ENCODE measurements at places on chromosomes 3 and 15.
A peak's percentile ranks its signal among the peaks of the same experiment; 100 is the strongest.

DNA sequence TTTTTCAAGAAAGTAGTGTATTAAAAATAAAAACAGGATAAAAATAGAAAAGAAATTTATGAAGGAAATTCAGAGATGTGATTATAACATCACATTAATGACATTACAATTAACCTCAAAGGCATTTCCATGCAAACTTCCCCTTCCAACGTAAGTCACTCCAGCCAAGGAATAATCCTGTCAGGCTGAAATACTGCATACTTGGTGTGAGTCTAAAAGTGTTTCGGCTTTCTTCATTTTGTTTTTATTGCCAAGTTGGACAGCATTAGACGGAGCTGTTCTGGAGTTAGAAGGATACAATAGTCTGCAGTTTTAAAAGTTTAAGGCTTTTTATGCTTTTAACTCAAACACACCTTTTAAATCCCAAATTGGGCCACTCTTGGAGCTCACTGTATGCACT lies 435.0 kb downstream of the MECOM start:
- DNase-seq: no peak

DNA sequence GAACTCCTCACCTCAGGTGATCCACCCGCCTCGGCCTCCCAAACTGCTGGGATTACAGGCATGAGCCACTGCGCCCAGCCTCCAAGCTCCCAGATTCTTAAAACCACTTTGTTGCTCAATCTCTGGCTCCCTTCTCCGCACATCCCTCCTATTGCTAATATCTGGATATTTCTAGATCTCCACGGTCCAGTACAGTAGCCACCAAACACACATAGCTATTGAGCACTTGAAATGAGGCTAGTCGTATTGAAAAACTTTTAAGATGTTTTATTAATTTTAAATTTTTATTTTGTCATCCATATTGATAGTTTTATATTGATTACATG lies 44.3 kb downstream of the SLC28A1 start:
- no peak for DNase-seq

DNA sequence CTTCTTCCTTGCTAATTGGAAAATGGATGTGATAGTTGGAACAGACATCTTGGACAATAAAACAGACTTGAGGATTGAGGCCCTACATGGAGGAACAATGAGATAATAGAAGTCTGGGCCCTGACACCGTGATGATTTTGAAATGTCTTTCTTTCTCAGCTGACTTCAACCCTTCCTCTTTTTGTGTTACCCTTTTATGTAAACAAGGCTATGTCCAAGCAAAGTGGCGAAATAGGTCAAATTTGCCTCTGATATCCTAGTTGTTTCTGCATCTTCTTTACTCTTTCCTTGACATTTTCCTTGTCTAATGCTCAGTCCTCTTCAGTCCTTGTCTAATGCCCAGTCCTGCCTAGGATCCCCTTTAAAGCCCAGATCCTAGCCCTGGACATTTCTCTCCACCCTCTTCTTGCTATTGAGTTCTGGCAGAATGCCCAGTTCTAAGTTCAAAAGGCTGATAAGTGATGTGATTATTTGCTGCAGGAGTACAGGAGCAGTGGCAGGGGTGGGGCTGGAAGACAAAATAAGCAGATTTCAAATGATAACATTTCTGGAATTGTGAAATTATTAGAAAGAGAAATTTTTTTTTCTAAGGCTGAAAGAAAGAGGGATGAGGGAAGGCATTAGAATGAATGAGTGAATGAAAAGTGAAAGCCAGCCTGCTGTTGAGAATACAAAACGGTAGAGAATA lies 6.5 kb upstream of the VPS8 start:
- DNase-seq: no peak

GRCh38 chr15:89083246-89083645 lies 5.0 kb upstream of the ABHD2 start:
- no peak for DNase-seq

- no peak for DNase-seq
Observed at GRCh38 chr3:167102071-167102470, 278.0 kb downstream of the ZBBX start.

DNA sequence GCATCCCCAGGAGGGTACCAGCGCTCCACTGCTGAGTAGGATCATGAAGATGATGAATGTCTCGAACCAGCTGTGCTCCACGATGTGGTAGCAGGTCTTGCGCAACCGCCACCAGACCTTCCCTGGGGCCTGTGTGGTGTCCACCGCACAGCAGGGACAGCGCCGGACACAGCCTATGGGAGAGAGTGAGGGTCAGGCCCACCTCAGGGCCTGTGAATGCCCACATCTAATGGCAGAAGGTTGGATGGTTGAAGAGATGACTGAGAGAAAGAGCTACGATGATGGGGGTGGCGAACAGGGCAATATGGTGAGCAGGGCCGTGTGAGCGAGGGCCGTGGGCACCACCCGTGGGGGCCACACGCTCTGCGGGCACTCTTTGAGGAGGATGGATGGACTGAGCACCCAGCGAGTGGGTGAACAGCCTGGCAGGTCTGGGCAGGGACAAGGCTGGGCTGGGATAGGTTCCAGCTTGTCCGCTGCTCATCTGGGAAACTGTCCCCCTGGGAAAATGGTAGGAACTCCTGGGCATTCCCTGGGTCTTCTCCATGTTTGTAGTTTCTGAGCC lies 74.1 kb downstream of the SCN5A start:
- DNase-seq: no peak

DNA sequence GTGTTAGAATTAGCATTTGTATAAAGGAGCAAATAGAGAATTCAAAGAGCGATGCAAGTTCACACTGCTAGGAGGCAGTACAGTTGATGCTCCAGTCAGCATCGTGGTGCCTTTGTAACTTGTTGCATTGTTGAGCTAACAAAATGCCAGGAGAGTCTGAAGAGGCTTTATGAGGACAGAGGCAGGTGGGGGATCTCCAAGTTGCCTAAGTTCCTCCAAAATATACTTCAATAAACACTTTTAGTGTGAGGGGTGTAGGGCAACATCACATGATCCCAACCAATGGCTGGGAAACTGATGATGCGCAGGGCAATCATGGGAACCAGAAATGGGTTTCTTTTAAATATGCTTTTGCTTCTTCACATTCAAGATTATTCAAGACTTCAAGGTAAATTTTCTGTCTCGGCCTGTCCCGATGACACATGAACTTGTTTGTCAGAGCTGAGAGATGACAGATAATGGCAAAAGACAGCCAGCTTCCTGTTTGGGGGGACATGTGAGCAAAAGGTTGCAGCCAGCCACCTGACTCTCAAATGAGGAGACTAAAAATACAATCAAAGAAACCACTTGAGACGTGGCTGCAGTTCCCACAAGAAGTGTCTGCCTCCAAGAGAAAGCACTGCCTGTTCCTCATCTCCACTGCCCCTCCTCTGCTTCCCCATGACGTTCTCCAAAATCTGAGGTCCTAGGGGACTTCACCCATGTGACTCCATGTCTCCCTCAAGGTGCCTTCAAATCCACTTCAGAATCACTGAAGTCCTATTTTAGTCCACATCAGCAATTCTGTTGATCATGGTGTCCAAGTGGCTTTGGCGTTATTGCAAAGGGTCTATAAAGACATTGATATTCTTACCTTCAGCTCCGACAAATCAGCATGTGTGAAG lies 39.3 kb downstream of the KLHL6 start:
- DNase-seq: peak; percentile 47

DNA sequence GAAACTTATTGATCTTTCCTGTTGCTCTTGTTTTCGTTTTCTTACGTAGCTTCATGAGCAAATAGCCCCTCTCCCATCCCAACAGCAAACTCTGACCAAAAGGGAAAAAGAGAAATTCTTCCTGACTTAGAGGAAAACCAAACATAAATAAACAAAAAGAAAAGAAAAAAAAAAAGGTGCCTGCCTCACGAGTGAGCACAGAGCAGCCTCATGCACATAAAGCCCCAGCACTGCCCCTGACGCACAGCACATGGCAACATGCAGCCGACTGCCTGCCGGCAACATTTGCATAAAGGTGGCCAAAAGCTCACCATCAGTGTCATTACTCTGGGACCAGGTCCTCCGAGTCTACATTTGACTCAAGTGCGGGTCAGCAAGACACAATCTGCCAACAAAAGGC lies 6.4 kb downstream of the POC1A start:
- no peak for DNase-seq

- DNase-seq: no peak
Observed at GRCh38 chr3:37504583-37505357, 330.4 kb upstream of the LRRFIP2 start.

DNA sequence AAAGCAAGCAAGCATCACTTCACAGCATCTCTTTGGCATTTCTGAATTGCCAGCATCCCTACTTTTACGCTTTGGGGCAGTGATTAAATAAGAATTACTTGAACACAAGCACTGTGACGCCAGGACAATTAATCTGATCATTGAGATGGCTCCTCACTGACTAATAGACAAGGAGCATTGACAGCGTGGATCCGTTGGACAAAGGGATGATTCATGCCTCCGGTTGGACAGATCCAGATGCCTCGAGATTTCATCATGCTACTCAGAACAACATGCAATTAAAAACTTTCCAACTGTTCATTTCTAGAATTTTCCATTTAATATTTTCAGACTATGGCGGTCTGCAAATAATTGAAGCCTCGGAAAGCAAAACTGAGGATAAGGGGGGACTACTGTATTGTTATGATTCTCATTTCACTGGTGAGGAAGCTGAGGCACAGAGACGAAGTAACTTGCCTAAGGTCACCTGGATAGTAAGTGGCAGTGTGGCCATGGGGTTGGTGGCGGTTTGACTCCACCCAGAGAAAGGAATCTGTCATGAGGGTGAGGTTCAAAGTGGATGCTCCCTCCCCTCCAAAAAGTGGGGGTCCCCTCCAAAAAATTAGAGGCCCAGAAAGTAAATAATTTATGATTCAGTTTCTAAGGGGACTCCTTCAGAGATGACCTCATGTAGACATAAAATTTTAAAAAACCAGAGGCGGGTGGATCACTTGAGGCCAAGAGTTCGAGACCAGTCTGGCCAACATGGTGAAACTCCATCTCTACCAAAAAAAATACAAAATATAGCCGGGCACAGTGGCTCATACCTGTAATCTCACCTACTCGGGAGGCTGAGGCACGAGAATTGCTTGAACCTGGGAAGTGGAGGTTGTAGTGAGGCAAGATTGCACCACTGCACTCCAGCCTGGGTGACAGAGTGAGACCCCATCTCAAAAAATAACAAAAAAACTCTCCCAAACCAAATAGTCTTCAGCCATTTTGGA lies 12.3 kb upstream of the PGPEP1L start:
- DNase-seq: no peak

DNA sequence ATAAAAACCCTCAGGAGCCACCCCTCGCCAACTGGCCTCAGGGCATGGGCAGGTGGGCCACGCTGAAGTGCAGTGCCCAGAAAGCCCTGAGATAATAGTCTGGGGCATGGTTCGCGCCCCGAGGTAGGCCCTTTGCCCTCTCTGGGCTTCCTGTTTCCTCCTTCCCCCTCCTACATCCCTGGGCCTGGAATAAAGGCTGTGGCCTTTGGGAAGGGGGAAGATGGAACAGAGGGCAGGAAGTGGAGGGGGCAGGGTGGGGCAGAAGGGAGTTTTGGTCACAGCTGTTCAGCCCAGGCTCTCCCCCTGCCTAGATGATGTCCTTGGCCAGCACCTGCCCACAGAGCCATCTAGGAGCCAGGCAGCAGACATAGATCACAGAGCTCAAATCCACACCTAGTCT lies 11.3 kb downstream of the CSRNP1 start:
- no peak for DNase-seq

- DNase-seq: no peak
Observed at GRCh38 chr15:47265686-47266085, 451.6 kb upstream of the SEMA6D start.

DNA sequence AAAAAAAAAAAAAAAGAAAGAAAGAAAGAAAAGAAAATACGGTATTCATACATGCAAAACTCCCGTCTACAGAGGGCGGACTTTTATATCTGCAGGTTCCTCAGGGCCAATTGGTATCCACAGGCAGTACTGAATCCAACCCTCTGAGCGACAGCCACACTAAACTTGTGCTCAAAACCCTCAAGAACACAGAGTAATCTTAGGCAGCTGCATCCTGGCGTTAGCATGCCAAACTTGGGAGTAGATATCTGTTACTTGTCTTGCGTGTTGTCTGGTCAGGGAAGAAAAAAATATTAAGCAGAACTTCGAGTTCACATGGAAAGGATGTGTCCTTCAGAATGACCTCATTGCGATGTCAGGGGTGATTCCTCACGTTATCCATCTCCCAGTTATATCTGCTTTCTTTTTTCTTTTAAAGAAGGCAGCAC lies 12.8 kb downstream of the SNAP23 start:
- no peak for DNase-seq

DNA sequence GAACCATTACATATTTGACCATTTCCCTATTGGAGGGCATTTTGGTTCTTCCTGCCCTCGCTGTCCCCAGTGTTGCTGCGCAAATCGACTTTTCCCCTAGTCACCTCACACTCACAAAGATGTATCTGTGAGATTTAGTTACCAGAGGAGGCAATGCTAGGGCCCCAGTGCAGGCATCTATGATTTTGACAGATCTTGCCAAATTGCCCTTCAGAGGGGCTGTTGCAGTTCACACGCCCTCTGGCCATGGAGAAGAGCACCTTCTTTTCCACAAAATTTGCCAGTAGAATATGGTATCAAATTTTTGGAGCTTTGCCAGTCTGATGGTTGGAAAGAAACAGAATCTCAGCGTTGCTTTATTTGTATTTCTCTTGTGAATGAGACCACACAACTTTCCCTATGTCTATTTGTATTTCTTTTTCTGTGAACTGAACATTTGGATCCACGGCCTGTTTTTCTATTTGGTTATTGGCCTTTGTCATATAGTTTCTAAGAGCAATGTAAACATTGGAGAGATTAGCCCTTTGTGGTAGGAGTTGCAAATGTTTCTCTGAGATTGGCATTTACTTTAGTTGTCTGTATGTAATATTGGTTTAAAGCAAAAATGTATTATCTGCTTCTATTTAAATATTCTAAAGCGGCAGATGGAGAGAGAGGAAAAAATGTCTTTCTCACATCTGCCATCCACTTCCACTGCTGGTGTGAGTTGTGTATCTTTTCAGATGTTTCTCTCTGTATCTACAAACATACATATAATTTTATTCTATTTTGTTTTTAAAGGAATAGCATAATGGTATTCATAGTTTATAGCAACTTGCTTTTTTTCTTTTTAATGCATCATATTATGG lies 66.1 kb downstream of the DNASE1L3 start:
- no peak for DNase-seq

DNA sequence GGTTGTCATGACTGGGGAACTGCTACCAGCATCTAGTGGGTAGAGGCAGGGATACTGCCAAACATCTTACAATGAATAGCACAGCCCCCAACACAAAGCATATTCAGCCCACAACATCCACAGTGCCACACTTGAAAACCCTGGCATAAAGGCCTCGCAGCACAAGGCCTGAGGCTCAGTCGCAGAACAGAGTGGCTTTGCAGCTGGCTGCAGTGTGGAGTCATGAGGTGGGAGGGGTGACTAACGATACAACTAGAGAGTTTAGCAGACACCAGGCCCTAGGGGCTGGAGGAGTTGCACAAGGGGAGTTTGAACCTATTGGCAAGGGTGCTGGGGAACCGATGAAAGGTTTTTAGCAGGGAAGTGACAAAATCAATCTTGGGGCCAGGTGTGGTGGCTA lies 32.1 kb downstream of the GRK7 start:
- DNase-seq: peak; percentile 46

Data from stimulated activated CD4-positive, alpha-beta T cell treated with anti-CD3 and anti-CD28 coated beads, Interleukin-15, amount 100 ng/mL, for 24 hours (primary cell).